ENCODE measurements at places on chromosomes 2 and 18.

- no peak for DNase-seq
Measured at GRCh38 chr2:32739664-32740063, 111.8 kb downstream of the TTC27 start.

DNA sequence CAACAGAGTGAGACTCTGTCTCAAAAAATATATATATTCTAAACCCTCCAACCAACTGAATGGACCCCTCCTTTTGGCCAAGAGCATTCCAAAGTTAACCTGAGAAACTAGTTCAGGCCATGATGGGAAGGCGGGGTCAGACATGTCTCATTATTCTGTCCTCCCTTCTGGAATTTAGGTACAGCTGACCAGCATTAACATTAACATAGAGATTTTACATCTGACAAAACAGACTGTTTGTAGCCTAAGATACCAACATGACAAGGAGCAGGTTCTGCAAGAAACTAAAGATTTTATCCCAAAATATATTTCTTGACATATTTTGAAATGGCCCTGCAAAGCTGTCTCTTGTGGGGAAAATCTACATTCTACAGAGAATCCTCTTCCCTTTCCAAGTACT lies 6.8 kb upstream of the PDK1 start:
- no peak for DNase-seq

GRCh38 chr18:40690062-40690461 lies 1265.0 kb upstream of the PIK3C3 start:
- DNase-seq = no peak

- no peak for DNase-seq
Measured at GRCh38 chr18:26097563-26097962, 7.2 kb upstream of the SS18 start.

DNA sequence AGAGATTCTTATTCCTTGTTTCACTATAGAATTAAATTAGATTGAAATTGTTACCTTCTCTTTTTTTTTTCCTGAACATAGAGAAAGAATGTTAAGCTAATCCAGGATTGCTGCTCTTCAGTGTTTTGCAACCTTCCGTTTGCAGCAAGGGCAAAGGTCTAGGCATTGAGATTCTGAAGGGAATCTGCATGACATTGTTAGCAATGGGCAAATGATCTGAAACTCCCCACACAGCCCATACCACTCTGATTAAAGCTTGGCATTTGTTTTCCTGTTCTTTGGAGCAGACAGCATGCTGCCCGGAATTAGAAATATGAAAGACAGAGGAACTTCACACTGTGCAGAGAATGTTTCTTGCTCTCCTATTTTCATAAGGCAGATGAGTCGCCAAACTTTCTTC lies 551.8 kb downstream of the SOCS6 start:
- DNase-seq = no peak

- DNase-seq = no peak
Measured at GRCh38 chr2:176149481-176149938, 1.8 kb upstream of the HOXD4 start.

- DNase-seq = no peak
Measured at GRCh38 chr2:231909631-231910030, 16.6 kb downstream of the NPPC start.

- DNase-seq = no peak
Measured at GRCh38 chr2:237096201-237096600, 10.5 kb downstream of the COPS8 start.

DNA sequence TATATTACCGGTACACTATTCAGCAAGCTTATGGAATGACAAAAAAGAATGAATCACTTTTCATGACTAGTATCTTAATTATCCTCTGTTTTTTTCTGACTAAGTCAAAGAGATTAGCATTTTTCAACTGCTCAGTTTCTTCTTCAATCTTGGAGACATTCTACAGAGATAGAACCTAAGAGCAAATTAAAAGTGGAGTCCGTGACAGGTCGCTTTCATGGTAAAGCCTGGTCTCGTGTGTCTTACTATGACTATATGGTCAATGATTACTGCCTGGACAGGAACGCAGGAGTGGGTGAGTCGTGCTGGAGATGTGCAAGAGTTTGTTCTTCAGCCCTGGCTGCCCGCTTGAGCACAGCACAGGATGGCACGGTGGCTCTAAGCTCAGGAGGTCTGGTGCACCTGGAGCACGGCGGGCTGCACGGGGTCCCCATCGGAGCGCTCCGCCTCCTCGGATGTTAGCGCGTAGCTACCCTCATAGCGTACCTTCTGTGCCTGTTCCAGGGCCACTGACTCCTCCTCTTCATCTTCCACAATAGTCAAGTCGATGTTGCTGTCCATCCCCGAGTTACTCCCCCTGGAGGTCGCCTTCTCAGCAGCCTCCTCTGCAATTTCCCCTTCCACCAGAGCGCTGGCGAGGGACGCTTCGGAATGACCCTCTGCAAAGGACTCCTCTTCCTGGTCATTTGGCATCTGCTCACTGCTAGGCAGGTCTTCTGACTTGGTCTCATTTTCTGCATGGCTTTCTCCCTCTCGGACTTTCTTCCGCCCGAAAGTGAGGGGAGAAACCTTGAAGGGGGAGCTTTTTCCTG lies 11.1 kb downstream of the CAVIN2 start:
- DNase-seq = no peak
